ENCODE measurements at places on chromosomes 3 and 15. TPM values are rescaled to one million over a fixed set of nuclear protein-coding genes. Genes with fewer than 3 reads are reported as not detected.

Gene WNT5A
- total RNA-seq: 7.0 TPM

- H3K4me1 ChIP-seq: no peaks in the 10 kb centered on the region
- no peaks in the 10 kb centered on the region for H3K36me3 ChIP-seq
- DNase-seq: peak; percentile 54
- H3K27me3 ChIP-seq: no peaks in the 10 kb centered on the region
Observed at GRCh38 chr15:39188930-39189329, 391.9 kb upstream of the THBS1 start.

Gene DZIP3
- 9.8 TPM for total RNA-seq

DNA sequence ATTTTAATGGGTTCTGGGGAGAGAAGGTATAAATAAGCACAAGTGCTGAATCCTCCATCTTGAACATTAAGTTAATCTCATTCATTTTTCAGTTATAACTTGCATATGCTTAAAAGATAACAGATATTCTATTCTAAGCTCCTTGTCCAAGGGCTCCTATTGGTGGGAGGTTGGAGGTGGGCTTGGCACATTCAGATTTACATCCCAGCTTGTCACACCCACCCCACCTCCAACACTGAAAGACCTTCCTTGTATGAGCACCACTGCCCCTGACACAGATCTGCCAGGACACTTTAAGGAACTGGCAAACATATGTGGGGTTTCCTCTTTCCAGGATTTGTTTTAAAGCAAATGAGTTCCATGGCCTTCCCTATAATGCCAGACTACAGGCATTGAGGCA, 30.6 kb downstream of the HOMER2 start:
- H3K27me3 ChIP-seq: no peaks in the 10 kb centered on the region
- DNase-seq: no peak
- no peaks in the 10 kb centered on the region for H3K4me1 ChIP-seq
- H3K27ac ChIP-seq: no peak overlapping the region
- no peak overlapping the region for H3K4me3 ChIP-seq
- H3K36me3 ChIP-seq: no peaks in the 10 kb centered on the region

DNA sequence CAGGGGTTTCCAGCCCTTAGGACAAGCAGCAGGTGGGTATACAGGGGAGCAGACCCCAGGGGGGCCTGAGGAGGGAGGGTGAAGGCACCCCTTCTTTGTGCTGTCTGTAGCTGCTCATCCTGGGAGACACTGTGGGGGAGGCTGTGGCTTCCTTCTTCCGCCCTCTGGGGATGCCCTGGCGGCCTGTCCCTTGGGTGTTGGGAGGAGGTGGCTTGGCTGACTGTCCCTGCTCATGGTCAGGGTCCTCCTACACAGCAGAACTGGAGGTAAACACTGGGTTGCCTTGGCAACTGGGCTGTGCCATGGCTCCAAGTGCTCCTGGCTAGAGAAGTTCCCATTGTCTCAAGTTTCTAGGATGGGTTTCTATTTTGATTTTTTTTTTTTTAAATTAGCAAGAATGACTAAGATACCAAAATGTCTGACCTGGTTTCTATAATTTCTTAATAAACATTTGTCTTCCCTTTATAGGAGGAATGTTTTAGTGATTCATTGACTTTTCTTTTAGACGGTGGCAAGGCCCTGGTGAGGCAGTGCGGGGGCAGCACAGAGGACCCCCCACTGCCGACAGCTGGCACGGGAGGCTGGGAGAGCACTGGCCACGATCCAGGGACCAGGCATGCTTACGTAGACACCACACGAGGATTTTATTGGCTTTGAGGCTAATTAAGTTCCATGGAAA, 12.4 kb downstream of the KLF13 start:
- DNase-seq: no peak

- H3K27ac ChIP-seq: no peak overlapping the region
- H3K4me1 ChIP-seq: no peaks in the 10 kb centered on the region
- H3K36me3 ChIP-seq: no peaks in the 10 kb centered on the region
Observed at GRCh38 chr15:95298729-95299128, 1031.8 kb upstream of the NR2F2 start.

Gene MNS1
- total RNA-seq: 2.4 TPM

DNA sequence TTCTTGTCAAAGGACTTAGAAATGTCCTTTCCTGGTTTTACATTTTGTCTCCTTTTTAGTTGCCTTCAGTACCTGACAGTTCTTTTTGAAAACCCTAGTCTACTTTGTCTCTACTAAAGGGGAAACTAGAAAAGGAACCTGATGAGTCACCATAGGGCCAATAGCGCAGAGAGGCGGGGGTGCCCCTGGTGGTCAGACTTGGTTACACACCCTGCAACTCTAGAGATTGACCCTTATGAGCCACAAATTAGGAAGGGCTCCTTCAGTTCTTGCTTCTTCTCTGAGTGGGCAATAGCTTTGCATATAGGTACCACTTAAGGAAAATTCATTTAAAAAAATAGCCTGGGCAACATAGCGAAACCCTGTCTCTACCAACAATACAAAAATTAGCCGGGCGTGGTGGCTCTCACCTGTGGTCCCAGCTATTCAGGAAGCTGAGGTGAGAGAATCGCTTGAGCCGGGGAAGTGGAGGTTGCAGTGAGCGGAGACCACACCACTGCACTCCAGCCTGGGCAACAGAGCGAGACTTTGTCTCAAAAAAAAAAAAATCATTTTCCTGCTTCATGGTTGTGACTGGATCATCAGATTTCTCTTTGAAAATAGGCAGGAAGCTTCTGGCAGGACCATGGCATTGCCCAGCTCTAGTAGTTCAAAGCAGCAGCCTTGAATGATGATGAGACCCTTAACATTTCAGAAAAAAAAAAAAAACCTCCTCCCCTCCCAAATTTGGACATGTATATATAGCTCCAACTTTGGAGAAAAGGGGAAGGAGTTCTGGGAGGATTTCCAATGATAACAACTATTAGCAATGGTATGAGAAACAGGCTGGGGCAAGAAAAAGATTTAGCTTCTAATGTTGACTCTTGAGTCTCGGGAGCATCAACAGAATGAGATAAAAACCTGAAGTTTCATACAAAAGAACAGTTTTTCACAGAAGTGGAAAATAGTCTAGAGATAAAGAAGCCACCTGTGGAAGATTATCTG, 45.2 kb upstream of the RASA2 start:
- DNase-seq: no peak
- H3K4me3 ChIP-seq: no peak overlapping the region
- H3K27ac ChIP-seq: peak overlapping the region; percentile 38
- H3K36me3 ChIP-seq: peaks cover 13% of the 10 kb centered on the region

GRCh38 chr3:25403968-25404367, 24.1 kb upstream of the RARB start:
- DNase-seq: no peak
- no peak overlapping the region for H3K4me3 ChIP-seq
- H3K27ac ChIP-seq: no peak overlapping the region

Gene KLHL25
- 15.1 TPM for total RNA-seq

- H3K27ac ChIP-seq: no peak overlapping the region
- no peaks in the 10 kb centered on the region for H3K27me3 ChIP-seq
- no peaks in the 10 kb centered on the region for H3K36me3 ChIP-seq
Observed at GRCh38 chr15:66661432-66662096, 40.5 kb upstream of the SMAD6 start.

DNA sequence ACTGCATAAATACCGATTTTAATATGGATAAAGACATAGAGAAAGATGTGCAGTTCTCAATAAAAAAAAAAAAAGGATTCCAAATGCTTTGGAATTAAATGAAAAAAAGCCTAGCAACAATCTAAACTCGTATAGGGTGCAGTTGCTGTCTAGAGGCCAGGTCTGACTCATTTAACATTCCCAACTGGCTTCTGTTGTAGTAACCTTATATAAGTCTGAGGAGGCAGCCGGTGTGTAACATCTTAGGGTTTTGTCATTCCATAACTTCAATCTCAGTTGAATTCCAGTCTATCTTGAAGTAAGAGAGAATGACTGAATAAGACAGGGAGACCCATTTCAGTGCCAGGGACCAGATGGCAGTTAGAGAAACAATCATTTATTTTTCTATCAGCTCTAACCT, 6.5 kb downstream of the PDCD10 start:
- H3K4me1 ChIP-seq: peaks cover 2% of the 10 kb centered on the region
- no peaks in the 10 kb centered on the region for H3K36me3 ChIP-seq
- no peaks in the 10 kb centered on the region for H3K27me3 ChIP-seq
- no peak overlapping the region for H3K4me3 ChIP-seq

GRCh38 chr15:88701561-88702095, 62.8 kb downstream of the ISG20 start:
- H3K27me3 ChIP-seq: no peaks in the 10 kb centered on the region
- no peaks in the 10 kb centered on the region for H3K36me3 ChIP-seq
- no peak overlapping the region for H3K27ac ChIP-seq
- DNase-seq: no peak

DNA sequence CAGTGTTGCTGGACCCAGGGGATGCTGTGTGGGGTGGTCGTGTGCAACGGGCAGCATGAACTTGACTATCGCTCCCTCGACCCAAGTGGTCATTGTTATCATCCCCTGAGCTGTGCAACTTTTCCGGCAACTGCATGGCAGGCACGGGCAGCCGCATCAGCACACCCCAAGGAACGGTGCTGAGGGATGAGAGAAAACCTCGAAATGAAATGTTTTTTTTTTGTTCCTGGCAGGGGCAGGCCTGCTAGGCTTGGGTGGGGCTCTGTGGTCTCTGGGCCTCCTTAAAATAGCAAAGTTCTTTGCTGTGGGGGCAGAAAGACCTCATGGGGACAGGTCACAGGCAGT, 51.4 kb downstream of the CORO2B start:
- no peaks in the 10 kb centered on the region for H3K27me3 ChIP-seq
- no peak for DNase-seq
- no peak overlapping the region for H3K4me3 ChIP-seq
- H3K36me3 ChIP-seq: no peaks in the 10 kb centered on the region

DNA sequence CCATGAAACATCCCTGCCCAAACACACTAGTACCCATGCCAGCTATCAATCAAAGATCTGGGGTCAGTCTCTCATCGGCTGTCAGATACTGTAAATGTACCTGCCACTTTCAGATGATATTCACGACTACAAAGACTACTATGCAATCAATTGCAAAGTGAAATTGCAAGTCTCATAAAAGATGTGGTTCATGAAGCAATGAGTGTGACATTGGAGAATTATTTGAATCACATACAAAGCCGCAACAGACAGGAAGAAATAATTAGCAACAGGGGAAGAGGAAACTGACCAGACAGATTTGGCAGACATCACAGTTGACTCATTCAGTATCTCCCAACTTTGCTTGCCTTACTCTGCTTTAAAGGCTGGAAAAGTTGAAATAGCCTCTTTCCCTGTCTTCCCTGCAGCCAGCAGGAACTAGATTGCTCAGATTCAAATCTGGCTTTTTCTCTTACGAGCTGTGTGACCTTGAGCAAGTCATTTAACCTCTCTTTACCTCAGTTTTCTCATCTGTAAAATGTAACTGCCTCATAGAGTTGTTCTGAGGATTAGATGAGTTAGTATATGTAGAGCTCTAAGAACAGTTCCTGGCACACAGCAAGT, 95.7 kb upstream of the C3orf80 start:
- DNase-seq: no peak
- H3K27me3 ChIP-seq: no peaks in the 10 kb centered on the region
- no peaks in the 10 kb centered on the region for H3K36me3 ChIP-seq
- H3K27ac ChIP-seq: no peak overlapping the region

GRCh38 chr3:68441054-68441453, 491.3 kb downstream of the TAFA4 start:
- no peaks in the 10 kb centered on the region for H3K27me3 ChIP-seq
- H3K27ac ChIP-seq: no peak overlapping the region
- no peaks in the 10 kb centered on the region for H3K4me1 ChIP-seq

DNA sequence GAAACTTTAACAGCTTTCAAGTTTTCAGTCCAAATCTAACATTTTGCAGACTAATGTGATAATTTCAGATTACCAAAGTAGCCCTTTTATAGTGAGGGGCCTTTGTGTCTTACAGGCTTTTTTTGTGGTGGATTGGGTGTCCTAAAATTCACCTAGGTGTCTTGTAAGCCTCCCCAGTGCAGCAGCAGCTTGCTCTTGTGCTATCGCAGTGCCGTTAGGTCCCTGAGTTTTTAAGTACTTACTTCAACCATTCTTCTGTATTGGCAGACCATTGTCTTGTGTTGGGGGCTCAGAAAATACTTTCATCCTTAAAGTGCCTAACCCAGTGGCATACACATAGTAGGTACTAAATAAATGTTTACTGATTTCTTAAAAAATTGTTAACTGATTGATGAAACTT, 2.1 kb downstream of the PDE8A start:
- H3K4me1 ChIP-seq: no peaks in the 10 kb centered on the region
- no peak overlapping the region for H3K4me3 ChIP-seq
- DNase-seq: no peak
- no peak overlapping the region for H3K27ac ChIP-seq

DNA sequence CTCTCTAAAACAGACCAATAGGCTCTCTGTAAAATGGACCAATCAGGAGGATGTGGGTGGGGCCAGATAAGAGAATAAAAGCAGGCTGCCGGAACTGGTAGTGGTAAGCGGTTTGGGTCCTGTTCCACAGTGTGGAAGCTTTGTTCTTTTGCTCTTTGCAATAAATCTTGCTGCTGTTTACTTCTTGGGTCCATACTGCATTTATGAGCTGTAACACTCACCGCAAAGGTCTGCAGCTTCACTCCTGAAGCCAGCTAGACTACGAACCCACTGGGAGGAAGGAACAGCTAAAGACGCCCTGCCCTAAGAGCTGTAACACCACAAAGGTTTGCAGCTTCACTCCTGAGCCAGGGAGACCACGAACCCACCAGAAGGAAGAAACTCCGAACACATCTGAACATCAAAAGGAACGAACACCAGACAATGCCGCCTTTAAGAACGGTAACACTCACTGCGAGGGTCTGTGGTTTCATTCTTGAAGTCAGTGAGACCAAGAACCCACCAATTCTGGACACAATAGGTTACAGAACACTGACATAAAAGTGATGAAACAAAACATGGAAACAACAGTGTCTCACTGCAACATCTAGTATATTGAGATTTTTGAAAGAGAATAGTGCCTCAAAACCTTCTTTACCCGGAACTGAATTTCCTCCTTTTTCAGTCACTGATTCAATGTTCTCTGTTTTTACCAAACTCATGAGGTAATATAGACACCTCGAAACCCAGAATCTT, 28.8 kb upstream of the PLSCR2 start:
- no peak overlapping the region for H3K4me3 ChIP-seq
- H3K36me3 ChIP-seq: no peaks in the 10 kb centered on the region
- DNase-seq: no peak
- no peaks in the 10 kb centered on the region for H3K27me3 ChIP-seq
- H3K27ac ChIP-seq: no peak overlapping the region

DNA sequence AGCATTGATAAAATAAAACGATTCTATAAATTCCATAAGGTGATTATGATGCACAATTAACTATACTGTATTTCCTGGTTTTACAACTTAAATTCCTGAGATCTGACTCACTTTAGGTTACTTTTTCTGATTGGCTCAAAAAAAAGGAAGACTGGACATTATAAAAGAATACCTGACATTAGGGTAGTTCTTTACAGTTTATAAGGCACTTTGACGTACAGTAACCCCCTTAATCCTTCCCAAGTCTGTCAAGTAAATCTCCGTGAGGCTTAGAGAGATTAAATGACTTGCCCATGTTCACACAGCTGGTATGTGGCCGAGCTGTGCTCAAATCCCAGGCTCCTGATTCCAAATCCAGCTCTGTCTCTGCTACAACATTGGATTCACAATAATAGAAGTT, 1.0 kb upstream of the SLTM start:
- peak overlapping the region; percentile 99 for H3K27ac ChIP-seq
- no peaks in the 10 kb centered on the region for H3K4me1 ChIP-seq
- DNase-seq: no peak
- peak overlapping the region; percentile 88 for H3K4me3 ChIP-seq

Gene GOLGA8Q
- 4.3 TPM for total RNA-seq

Data from breast epithelium (tissue), 4 donors.